Osteoblast (primary cell): ENCODE measurements at places on chromosomes 7 and 10.
A peak's percentile ranks its signal among the peaks of the same experiment; 100 is the strongest.

GRCh38 chr7:158655931-158656441 lies 48.6 kb downstream of the NCAPG2 start:
- no peak for DNase-seq

DNA sequence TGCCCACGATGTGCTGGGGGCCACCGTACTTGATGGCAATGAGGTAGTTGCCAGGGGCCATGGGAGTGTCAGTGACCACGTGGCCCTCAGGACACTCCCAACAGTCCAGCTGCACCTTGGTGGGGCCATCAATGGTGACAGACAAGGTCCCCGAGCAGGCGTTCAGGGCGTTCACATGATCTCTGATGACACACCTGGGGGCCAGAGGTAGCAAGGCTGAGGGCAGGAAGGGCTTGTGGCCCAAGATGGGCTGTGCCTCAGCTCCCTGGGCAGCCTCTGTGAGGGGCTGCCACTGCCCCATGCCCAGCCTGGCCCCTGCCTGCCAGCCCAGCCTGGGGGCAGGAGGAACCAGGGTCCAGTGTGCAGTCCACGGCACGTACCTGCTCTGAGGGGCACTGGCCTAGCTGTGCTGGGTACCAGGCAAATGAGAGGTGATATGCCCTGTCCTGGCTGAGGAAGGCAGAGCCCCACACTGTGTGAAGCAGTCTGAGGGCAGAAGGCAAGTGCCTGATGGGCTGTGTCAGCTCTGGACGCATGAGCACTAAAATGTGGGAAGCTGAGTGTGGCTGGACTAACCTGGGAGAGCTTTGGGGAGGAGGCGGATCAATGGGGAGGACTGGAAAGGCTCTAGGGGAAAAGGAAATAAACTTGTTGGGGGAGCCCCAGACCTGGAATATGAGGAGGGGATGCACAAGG lies 3.5 kb upstream of the KCP start:
- DNase-seq, result peak; percentile 73

DNA sequence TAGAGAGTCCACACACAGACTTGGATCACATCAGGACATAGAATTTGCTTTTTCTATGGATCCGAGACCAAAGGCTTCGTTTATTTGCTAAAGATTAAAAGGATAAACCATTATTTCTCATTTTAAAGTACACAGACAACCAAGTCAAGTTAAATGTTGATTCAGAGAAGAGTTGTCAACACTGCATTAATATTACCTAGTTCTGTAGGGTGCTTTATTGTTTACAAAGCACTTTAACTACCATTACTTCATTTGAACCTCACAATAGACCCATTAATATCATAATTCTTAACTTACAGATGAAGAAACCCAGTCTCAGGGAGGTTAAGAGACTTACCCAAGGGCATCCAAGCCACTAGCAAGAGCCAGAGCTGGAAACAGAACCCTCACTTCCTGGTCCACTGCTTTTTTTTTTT lies 43.2 kb upstream of the GSAP start:
- DNase-seq, result no peak

DNA sequence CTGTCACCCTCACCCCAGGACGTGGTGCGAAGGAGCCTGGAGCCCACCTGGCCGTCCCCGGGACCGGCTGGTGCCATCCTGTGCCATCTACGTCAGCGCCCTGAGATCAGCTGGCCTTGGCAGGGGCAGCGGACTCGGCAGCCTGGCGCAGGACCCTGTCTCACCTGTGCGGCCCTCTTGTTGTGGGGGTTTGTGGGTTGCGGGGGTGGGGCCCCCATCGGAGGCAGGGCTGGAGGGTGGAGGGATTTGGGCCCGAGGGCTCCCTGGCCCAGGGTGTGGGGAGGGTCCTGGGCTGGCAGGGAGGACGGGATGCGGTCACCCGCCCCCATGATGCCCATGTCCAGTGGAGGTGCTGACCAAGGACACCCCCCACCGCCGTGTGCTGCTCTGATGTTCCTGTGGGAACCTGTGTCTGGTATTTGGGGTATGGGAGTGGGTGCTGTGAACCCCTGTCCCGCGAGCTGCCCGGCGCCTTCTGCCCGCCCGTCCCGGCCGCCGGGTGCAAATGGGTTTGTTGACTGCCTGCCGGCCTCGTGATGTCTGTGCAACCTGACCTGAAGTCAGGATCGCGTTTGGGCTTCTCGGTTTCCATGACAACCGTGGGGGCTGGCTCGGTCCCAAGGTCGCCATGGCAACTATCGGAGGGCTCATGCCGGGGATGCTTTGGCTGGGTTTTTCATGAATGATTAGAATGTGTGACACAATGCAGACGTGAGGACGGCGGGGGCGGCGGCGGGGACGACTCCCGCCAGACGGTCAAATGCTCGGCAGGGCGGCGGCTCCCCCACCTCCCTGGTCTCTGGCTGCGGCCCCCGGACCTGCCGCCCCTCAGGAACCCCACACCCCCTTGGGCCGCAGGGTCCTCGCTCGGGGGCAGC lies 7.3 kb downstream of the MAFK start:
- peak; percentile 99 for DNase-seq

DNA sequence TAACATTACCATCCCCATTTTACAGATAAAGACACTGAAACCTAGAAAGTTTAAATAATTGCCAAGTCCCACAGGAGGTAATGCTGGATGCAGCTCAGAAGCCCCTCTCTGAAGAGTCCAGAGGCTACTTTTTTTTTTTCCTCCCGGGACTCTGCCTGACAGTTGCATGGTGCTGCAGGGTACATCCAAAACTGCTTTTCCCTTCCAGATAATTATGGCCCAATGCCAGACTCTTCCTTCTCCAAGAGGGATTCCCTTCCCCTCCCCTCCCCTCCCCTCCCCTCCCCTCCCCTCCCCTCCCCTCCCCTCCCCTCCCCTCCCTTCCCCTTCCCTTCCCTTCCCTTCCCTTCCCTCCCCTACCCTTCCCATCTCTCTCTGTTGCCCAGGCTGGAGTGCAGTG lies 122.9 kb downstream of the LSMEM1 start:
- DNase-seq, result no peak

- DNase-seq, result no peak
Observed at GRCh38 chr7:68439897-68440296, 1158.4 kb upstream of the AUTS2 start.

GRCh38 chr10:105973902-105974301 lies 1190.6 kb downstream of the SORCS1 start:
- DNase-seq, result no peak

GRCh38 chr7:24477398-24478136 lies 95.7 kb upstream of the PALS2 start:
- peak; percentile 87 for DNase-seq

DNA sequence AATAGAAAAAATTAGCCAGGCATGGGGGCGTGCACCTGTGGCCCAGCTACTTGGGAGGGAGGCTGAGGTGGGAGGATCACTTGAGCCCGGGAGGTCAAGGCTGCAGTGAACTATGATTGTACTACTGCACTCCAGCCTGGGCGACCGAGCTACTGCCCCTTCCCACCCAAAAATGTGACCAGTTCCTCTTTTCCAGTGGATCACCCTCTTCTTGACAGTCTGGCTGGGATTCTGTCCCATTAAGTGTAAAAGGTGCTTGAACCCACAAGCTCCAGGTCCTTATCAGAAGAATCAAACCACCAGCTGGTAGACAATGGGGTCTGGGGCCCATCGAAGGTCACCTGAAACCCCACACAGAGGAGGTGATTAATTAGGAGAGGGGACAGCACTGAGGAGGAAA lies 14.1 kb downstream of the ATXN7L1 start:
- no peak for DNase-seq

DNA sequence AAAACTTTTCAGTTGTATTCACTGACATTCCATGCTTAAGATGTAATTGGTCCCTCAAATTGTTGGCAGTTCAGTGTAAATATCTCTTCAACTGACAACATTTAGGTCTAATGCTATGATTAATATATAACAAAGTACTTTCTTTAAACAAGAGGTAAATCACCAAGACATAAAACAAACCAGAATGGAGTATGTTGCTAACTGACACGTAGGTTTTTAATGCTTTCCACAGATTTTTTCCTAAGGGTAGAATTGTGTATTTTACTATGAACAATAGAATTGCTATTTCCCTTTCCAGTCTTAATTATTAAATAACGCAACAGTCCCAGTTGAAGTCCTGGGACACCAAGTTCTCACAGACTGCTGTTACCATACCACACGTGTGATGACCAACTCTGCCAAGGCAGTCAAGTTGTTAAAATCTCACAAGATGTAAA lies 4.1 kb downstream of the JCAD start:
- peak; percentile 88 for DNase-seq

DNA sequence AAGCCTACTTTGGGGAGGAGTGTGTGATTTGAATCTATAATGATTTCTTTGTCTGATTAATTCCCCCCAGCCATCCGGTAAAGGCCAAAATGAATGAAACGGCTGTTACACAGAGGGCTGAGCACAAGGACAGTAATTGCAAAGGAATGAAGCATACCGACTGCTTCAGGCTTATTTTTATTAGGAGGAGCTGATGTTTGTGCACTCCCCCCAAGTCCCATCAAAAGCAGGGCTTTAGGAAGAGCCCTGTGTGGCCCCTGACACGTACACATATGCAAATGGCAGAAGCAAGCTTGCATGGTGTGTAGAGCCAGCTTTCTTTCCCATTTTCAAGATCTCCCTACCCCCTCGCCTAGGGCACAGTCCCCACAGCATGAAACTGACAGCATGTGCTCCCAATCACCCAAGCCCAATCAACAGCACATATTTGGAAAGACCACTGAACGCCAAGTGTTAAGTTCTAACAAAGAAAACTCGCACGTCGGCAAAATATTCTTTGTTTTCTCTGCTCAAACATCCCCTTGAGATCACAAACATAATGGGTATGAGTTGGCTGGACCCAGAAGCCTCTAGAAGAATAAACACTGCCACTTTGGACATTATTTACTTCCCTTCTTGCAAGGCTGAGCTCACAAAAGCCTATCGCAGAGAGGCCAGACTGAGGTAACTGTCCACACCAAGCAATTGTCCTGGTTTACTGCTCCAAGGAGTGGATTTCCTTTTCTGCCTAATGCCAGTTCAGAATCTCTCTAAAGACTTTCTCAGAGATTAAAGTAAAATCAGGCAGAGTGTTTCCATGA lies 143.0 kb downstream of the CUBN start:
- DNase-seq, result peak; percentile 85

DNA sequence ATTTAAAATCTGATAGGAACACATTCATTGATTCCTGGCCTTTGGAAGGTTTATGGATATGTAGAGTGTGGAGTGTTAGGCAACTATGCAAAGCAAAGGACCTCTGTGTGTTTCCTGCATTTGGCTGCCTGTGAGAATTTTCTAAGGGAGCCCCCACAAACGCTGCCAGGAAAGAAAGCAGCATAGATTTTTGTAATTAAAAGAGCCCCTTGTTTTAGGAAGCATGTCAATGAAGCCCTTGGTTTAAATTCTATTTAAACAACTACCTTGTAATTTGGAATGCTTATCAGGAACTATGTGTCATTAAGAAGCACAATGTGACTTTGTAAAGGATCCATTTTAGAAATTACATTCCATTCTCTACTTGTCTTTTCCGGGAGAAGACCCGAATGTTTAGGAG lies 742.5 kb downstream of the NXPH1 start:
- DNase-seq, result no peak

DNA sequence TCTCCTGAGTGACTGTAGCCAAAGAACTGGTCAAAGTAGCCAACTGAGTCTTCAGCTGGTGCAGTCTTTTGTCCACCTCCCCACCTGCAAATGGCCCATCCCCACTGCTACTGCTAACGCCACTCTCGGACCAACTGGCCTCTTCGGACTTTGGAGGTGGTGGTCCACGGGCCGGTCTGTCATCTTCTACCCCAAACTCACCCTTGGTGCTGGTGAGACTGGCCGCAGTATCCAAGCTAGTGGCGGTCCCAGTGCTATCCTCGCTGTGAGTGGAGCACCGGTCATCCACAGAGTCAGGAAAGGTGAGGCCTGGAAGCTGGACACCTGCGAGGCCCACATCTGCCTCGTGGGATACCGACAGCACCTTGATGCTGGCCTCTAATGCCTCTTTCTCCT lies 750 bp downstream of the GCC1 start:
- DNase-seq, result no peak

GRCh38 chr10:133379152-133379800 lies at the start of gene PAOX:
PAOX (plus strand) TSS chr10:133379262; CDS start chr10:133379317, 55 bp downstream.
- DNase-seq, result peak; percentile 99

GRCh38 chr7:69162326-69162725 lies 435.9 kb upstream of the AUTS2 start:
- no peak for DNase-seq

DNA sequence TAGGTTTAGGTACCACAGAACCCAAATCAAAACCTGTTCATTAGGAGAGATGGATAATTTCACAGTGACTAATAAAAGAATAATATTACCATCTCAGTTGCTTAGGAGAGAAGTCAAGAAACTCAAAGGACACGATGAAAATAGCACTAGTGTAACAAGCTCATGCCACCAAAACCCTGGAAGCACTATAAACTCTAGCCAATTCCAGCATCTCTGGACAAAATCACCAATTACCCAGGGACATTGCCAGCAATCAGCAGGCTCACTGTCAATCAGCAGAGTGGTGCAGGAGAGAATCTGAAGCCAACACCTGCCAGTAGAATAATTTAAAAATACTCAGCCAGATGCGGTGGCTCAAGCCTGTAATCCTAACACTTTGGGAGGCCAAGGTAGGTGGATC lies 88.9 kb downstream of the ARMH3 start:
- DNase-seq, result no peak

- DNase-seq, result no peak
Observed at GRCh38 chr10:95275726-95276366, 15.0 kb downstream of the PDLIM1 start.

- no peak for DNase-seq
Observed at GRCh38 chr10:60942134-60942787, 1.7 kb downstream of the RHOBTB1 start.

DNA sequence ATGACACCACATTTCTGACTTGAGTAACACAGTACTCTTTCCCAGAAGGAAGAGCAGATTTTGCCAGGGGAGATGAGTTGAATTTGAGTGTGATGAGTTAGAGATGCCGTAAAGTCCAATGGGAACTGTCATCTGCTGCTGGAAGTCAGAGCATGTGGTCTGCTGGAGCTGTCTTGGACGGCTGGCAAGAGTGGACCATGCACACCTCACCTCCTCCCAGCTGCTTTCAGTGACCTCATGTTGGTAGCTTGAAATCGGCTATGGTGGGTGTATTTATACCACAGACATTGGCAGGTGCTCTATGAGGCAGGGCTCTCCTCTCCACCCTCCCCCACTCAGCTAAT lies 82.3 kb downstream of the COL13A1 start:
- peak; percentile 39 for DNase-seq

DNA sequence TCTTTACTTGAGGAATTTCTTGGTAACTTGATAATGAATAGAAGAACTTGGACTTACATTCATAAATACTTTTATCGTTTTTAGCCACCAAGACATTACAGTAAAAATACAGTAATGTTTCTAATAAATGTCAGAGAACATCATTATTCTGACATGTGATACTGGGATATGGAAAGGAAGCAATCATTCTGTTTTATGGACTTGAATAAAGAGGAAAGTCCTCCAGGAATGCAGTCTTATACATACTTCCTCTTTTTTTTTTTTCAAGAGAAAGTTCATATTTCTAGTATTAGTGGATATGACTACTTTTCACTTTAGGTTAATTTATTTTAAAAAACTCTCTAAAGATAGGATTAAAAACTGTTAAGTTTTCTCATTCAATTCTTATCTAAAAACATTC lies 220.0 kb upstream of the SEMA3C start:
- peak; percentile 14 for DNase-seq

GRCh38 chr10:20207653-20208052 lies 391.4 kb downstream of the PLXDC2 start:
- DNase-seq, result no peak

- DNase-seq, result no peak
Observed at GRCh38 chr7:44348300-44348699, 22.9 kb upstream of the CAMK2B start.
